ENCODE measurements at places on chromosomes 3 and 15.

- no peak for DNase-seq
Measured at GRCh38 chr3:119315600-119316312, 21.6 kb downstream of the ARHGAP31 start.

- no peak for DNase-seq
Measured at GRCh38 chr3:126121074-126121473, 37.1 kb upstream of the SLC41A3 start.

DNA sequence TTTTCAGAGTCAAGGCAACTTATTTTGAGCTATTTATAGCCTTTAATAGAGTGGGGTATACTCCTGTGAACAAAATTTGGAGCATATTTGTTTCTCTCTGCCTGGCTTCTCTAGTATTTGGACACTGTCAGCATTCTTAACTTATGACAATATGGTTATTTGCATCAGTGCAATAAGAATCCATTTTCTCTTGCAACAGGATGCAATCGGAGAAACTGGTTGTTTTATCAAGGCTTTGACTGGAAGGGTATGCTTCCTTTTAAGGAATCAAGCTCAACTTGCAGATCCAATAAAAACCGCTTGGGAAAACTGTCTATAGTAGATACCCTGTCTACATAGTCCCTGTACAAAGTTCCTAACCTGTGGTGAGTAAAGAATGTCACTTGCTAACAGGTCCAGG is 106.7 kb downstream of the DPH6 start:
- no peak for DNase-seq

GRCh38 chr3:64560791-64561190 is 127.0 kb downstream of the ADAMTS9 start:
- no peak for DNase-seq

- DNase-seq = no peak
Measured at GRCh38 chr3:128072454-128073184, 20.4 kb downstream of the SEC61A1 start.

- no peak for DNase-seq
Measured at GRCh38 chr15:82903511-82903910, 49.0 kb downstream of the HOMER2 start.

GRCh38 chr3:60217156-60217911 is 1033.9 kb downstream of the FHIT start:
- no peak for DNase-seq

DNA sequence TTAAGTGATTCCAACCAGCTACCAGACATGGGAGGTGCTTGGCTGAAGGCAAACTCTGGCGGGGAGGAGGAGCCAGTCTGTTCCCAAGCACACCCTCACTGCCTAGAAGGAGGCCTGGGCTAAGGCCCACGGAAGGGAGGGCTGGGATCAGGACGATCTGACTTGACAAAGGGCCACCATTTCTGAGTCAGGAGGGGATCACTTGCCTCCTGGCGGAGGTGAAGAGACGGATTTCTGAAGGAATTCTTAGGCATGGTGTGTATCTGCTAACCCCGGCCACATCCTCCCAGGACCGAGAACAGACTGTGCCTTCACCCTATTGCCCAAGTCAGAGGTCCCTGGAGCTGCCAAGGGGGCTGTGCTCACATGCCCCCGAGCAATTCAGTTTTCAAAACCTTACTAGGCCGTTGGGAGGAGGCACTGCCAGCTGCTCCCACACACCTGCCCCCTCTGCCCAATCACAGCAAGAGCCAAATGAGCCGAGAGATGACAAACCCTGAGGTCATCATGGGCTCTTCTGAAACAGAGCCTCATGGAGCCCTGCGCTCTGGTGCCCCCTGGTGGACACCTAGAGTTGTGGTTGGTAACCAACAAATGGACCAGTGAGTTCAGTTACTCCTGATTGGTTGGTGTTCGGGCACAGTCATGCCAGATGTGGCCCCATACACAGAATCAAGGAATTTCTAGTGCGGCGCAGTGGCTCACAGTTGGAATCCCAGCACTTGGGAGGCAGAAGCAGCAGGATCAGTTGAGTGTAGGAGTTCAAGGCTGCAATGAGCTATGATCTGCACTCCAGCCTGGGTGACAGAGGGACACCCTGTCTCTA is 6.5 kb upstream of the TNK2 start:
- DNase-seq = no peak
